ENCODE measurements at places on chromosomes 1 and 21. TPM values are rescaled to one million over a fixed set of nuclear protein-coding genes. Genes with fewer than 3 reads are reported as not detected.

DNA sequence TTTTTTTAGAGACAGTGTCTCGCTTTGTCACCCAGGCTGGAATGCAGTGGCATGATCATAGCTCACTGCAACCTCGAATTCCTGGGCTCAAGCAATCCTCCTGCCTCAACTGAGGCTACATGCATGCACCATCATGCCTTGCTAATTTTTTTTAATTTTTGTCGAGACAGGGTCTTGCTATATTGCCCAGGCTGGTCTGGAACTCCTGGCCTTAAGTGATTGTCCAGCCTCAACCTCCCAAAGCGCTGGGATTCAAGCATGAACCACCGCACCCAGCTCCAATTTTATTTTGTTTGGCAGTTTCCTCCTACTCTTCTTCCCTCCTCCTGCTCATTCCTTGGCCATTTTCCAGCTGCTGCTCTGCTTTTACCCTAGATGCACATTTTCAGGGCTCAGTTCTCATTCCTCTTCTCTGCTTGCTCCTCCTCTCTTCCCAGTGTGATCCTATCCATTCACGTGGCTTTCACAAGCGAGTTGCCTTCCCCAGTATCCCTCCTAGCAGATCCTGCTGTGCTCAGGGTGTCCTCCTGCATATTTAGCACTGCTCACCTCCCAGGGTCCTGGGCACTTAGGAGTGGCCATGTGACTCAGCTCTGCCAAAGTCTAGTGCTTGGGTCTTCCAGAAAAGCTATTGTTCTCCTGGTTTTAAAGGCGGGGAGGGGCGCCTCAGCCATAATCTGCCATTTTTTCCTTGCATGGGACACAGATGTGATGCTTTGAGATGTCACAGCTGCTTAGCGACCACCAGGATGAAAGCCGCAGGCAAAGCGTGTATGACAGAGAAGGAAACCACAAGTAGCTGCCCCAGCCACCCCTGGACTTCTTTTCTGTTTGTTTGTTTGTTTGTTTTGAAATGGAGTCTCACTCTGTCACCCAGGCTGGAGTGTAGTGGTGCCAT is 33.7 kb downstream of the PSEN2 start:
- no peak overlapping the region for H3K4me3 ChIP-seq
- H3K27ac ChIP-seq, result no peak overlapping the region
- H3K36me3 ChIP-seq, result peaks cover 3% of the 10 kb centered on the region
- H3K4me1 ChIP-seq, result peaks cover 9% of the 10 kb centered on the region
- no peaks in the 10 kb centered on the region for H3K27me3 ChIP-seq
- no peak for DNase-seq

GRCh38 chr1:165883056-165883455 is 55.6 kb downstream of the UCK2 start:
- no peaks in the 10 kb centered on the region for H3K27me3 ChIP-seq
- H3K27ac ChIP-seq, result no peak overlapping the region
- peaks cover 19% of the 10 kb centered on the region for H3K36me3 ChIP-seq
- H3K4me3 ChIP-seq, result no peak overlapping the region

- no peaks in the 10 kb centered on the region for H3K4me1 ChIP-seq
- no peak overlapping the region for H3K4me3 ChIP-seq
- peak overlapping the region; percentile 77 for H3K27ac ChIP-seq
- peaks cover 26% of the 10 kb centered on the region for H3K36me3 ChIP-seq
These were observed 52.1 kb downstream of the DHRS3 start for GRCh38 chr1:12565966-12566352.

DNA sequence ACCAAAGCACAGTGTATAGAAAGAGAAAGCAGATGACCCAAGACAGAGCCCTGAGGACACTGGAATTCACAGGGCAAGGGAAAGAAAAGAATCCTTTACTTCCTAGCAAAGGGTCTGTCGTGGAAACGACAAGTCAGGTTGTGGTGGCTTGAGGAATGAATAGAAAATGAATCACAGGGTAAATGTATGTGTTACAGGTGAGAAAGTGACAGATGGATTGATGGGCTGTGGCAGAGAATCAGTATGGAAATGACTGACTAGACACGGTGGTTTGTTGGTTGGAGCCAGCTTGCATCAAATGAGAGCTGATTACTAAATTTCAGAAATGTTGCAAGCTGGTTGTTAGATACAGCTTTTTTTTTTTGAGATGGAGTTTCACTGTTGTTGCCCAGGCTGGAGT is 46.9 kb downstream of the PTP4A2 start:
- H3K27ac ChIP-seq, result peak overlapping the region; percentile 26
- H3K27me3 ChIP-seq, result no peaks in the 10 kb centered on the region
- H3K4me1 ChIP-seq, result no peaks in the 10 kb centered on the region
- no peak for DNase-seq

DNA sequence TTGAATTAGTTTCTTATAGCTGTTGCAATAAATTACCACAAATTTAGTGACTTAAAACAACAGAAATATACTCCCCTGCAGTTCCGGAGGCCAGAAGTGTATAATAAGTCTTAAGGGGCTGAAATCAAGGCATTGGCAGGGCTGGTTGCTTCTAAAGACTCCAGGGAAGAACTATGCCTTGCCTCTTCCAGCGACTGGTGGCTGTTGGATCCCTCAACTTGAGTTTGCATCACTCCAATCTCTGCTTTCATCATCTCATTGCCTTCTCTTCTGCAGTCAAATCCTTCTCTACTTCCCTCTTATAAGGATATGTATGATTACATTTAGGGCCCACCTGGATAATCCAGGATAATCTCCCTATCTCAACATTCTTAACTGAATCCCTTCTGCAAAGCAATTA is 19.1 kb upstream of the MED18 start:
- no peak overlapping the region for H3K27ac ChIP-seq
- DNase-seq, result no peak
- H3K36me3 ChIP-seq, result no peaks in the 10 kb centered on the region
- no peak overlapping the region for H3K4me3 ChIP-seq

GRCh38 chr1:26779098-26779668 is 8.6 kb upstream of the PIGV start:
- no peak overlapping the region for H3K4me3 ChIP-seq
- DNase-seq, result no peak
- no peaks in the 10 kb centered on the region for H3K27me3 ChIP-seq

DNA sequence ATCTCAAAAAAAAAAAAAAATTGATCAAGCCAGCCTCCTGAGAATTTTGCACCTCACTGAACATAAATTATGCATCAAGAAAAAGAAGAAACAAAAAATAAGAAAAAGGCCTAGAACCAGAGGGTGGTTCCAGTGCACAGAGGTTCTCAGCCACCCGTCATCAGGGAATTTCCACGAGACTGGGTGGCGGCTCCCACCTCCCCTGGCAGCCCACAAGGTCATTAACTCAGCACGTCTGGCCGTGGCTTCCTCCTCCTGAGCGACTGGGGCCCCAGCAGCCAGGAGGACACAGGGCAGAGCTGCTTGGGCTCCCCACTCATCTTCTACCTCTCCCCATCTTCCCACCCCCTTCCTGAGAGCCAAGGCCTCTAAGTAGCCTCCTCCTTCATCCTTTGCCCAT is 15.7 kb upstream of the TMEM51 start:
- H3K4me1 ChIP-seq, result peaks cover 20% of the 10 kb centered on the region
- H3K27me3 ChIP-seq, result peaks cover 3% of the 10 kb centered on the region
- no peak overlapping the region for H3K27ac ChIP-seq
- DNase-seq, result no peak

Gene CFHR2
- not detected for total RNA-seq
